ENCODE measurements at places on chromosomes 4 and X. TPM values are rescaled to one million over a fixed set of nuclear protein-coding genes. Genes with fewer than 3 reads are reported as not detected.

CCNA2 gene
- total RNA-seq = 161 TPM

CFI gene
- 69.6 TPM for total RNA-seq

CAPN6 gene
- 0.13 TPM for total RNA-seq

HTR2C gene
- total RNA-seq = not detected

TMSB15C gene
- total RNA-seq = 2.5 TPM

Measured in mesangial cell (primary cell).